NCI-H1417 (cell line): ENCODE measurements at places on chromosomes 1 and 21.

GRCh38 chr1:220825819-220826551, 39.3 kb downstream of the MTARC1 start:
- DNase-seq, result no peak

DNA sequence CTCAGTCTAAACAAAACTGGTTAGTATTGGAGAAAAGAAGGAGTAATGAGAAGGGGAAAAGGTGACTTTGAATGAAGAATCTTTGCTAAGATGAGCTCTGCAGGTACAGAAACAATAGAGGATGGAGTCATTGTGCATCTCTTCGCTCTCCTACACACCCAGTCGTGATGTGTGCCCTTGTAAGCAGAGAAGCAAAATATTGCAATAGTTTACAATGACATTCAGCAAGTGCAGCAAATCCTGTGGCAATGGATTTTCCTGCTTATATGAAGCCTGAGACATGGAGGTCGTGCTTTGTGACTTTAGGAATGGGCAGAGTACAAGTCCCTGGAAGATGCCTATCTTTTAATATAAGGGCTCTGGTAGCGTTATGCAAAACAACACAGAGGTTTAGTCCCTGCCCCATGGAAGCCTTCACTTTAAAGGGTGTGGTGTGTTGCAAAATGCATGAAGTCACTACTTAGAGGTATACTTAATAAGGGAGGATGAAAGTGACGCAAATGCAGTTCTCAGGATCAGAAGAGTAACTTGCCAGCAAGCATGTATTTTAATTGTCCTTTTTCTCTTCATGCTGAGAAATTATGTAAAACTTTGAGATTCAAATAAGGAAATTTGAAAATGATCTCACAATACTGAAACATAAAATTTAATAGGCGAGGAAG, 88.0 kb upstream of the IVNS1ABP start:
- no peak for DNase-seq

- DNase-seq, result peak; percentile 78
Measured at GRCh38 chr21:29299916-29300806, 1.4 kb downstream of the BACH1 start.

DNA sequence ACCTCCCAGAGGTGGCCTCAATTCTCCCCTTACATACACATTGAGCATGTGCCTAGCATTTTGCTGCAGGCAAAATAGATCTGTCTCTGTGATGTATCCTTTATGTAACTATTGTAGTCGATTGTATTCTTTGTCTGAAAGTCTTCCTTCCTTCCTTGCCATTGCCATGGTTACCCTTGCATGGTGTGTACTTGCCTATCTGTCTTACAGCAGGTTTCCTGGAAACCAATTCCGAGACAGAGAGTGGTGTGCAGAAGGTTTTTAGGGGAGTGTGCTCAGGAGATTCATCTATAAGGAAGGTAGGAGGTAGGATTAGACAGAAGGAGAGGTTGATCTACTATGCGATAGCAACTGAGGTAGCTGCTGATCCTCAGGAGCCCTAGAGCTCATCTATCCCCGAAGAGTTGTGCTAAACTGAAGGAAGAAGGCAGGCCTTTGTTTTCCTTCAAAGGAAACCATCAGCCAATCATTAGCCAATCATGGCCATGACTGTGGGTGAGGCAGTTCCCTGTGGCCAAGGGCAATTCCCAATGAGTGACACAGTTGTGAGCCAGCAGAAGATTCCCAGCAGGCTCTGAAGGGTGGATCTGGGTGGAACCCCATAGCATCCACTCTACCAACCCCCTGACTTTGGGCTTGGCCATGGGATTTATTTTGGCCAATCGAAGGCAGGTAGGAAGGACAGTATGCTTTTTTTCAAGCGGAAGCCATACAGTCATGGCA, 15.0 kb downstream of the CITED4 start:
- DNase-seq, result no peak

DNA sequence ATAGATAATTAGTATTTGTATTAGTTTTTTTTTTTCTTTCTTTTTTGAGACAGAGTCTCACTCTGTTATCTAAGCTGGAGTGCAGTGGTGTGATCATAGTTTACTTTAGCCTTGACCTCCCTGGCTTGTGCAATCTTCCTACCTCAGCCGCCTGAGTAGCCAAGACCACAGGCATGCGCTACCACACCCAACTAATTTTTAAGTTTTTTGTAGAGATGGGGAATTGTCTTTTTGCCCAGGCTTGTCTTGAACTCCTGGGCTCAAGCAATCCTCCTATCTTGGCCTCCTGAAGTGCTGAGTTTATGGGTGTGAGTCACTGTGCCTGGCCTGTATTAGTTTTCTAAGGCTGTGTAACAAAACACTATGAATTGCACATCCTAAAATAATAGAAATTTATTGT, 58.3 kb downstream of the MSH4 start:
- no peak for DNase-seq

DNA sequence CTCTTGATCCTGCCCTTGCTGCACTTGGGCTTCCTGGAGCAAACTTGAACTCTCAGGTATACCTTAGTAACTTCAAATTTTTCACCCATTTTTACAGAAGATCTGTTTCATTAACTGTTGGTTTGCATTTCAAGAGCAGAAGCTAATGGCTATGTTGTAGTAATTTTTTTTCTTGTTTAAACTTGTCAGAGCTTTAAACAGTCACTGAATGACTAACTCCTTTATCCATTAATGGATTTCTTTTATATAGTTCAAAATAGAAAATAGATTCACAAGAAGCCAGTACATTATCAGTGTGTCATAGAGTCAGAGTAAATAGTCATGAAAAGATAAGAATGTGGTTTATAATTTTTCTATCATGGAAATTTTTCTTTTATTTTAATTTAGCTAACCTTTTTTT, 13.6 kb downstream of the SRSF11 start:
- DNase-seq, result no peak

GRCh38 chr1:234699795-234700665, 90.1 kb upstream of the IRF2BP2 start:
- no peak for DNase-seq

DNA sequence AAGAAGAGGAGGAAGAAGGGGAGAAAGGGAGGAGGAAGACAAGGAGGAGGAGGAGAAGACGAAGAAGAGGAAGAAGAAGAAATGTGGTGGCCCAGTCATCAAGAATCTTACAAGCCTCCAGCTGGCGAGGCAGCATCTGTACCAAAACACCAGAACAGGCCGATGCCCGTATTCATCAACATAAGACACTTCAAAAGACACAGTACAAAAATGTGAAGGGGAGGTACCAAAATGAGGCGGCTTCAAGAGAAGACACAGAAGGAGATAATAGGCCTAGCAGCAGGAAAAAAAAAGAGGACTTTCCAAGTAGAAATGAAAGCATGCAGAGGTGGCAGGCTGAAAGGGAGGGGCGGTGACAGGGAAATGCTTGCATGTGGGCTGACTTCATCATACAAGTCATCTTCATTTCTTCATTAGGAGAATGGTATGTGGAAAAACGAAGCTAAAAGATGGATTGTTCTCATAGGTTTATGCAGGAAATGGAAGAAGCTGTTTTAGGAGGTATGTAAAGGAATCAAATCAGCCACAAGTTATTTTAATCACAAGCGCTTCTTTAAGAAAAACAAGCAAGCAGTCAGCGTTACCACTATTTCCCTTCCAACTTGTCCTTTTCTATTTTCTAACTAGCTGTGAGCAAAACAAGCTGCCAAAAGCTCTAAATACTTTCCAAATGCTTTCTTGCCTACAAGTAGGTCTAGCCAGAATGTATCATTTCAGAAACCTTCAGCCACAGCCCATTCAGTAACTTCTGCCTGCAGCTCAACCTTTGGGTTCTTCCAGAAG, 192.3 kb downstream of the SLC45A1 start:
- DNase-seq, result no peak

- no peak for DNase-seq
Measured at GRCh38 chr1:113946112-113946511, 17.0 kb downstream of the HIPK1 start.

DNA sequence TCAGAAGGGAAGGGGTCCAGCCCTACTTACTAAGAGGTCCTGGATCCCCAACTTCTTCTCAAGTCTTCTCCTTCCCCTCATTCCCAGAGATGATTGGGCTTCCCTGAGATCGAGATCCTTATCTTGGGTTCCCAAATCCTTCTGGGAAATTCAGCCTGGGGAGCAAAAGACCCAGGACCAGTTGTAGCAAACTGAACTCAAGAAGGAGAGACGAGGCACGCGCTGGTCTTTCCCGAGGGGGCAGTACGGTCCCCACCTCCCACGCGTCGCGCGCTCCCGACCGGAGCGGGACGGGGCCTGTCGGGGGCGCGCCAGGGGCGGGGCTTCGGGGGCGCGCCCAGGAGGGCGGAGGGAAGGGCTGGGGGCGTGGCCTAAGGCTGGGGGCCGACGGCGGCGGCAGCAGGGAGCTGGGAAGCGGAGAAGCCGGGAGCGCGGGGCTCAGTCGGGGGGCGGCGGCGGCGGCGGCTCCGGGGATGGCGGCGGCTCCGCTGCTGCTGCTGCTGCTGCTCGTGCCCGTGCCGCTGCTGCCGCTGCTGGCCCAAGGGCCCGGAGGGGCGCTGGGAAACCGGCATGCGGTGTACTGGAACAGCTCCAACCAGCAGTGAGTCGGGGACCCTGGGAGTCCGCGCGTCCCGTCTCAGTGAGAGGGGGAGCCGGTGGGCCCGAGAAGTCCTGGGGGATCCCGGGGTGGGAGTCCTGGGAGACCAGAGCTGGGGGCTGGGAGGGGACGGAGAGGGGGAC, at the start of gene EFNA3:
Gene EFNA3, plus strand, starts transcription at position 369 of the 741 bp plus-strand sequence. Its CDS starts 105 bp downstream, at position 474.
- DNase-seq, result peak; percentile 81

DNA sequence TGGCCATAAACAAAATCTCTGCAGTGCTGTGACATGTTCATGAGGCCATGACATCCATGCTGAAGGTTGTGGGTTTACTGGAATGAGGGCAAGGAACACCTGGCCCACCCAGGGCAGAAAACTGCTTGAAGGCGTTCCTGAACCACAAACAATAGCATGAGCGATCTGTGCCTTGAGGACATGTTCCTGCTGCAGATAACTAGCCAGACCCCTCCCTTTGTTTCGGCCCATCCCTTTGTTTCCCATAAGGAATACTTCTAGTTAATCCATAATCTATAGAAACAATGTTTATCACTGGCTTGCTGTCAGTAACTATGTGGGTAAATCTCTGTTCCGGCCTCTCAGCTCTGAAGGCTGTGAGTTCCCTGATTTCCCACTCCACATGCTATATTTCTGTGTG, 28.9 kb upstream of the ABCD3 start:
- DNase-seq, result no peak

- DNase-seq, result no peak
Measured at GRCh38 chr1:177239792-177240191, 69.0 kb downstream of the BRINP2 start.

DNA sequence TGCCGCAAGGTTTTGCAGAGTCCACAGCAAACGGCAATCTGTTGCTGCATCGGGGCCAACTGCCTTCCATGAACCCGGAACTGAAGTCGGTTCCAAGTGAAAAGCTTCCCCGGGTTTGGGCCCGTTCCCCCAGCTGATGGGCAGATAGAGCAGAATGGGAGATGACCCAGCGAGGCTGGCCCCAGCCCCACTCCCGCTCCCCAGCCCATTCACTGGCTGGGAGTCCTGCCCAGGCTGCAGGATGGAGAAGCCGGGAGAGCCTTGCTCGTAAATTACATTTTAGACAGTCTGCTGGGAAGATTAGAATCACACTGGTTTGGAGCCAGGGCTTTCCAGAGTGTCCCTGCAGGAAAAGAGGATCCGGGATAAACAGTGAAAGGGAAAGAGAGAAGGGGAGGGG, 31.6 kb upstream of the PAX7 start:
- DNase-seq, result no peak

GRCh38 chr1:32052887-32053286, 19.9 kb upstream of the TMEM39B start:
- DNase-seq, result no peak

- DNase-seq, result no peak
Measured at GRCh38 chr1:3545363-3546047, 65.8 kb downstream of the MEGF6 start.

GRCh38 chr1:227789084-227790033, 26.1 kb upstream of the PRSS38 start:
- no peak for DNase-seq

DNA sequence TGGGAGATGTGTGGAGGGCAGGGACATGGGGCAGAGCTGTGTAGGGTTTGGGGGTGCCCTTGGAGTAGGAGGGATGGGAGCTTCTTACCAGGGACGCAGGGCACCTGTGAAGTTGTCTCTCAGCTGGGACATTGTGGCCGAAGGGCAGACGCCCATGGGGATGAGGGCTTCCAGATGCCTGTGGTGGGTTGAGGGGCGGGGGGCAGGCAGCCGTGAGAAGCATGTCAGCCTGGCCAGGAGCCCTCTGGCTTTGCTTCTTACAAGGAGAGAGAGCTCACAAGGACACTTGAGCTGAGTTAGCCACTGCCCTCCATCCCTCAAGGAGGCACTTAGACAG, 8.5 kb downstream of the A3GALT2 start:
- no peak for DNase-seq

DNA sequence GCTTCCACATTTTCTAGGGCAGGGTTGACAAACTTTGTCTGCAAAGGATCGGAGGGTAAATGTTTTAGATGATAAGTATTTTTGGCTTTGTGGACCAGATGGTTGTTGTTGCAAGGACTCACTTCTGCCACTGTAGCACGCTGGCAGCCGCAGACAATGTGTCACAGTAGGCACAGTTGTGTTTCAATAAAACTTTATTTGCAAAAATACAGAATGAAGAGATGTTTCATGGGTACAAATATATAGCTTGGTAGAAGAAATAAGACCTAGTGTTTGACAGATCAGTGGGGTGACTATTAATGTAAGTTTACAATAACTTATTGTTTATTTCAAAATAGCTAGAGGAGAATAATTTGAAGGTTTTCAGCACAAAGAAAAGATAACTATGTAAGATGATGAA, 127.8 kb downstream of the GRIK3 start:
- no peak for DNase-seq

DNA sequence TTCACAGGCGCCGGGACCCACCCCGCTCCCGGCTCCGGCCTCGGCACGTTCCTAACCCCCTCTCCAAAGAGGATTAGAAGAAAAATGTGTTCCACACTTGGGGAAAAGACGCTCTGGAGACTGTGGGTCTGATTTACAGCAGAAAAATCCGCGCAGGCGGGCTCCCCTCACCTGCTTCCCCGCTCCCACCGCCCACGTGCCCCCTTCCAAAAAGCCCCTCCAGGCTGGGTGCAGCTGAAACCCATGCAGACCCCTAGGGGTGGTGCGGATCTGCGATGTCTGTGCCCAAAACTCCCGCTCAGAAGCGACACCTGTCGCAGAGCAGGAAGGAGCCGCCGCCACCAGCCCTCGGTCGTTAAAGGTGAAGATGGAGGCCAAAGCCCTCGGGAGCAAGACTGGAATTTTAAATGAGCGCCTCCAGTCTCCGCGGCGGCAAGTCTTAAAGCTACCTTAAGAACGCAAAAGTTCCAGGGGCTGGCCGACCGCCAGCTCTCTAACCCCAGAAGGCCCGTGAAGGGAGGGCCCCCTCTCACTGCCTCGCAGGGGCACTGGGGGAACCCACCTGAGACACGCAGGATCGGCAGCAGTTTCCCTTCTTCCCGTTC, 688 bp upstream of the CHD5 start:
- DNase-seq, result peak; percentile 15

DNA sequence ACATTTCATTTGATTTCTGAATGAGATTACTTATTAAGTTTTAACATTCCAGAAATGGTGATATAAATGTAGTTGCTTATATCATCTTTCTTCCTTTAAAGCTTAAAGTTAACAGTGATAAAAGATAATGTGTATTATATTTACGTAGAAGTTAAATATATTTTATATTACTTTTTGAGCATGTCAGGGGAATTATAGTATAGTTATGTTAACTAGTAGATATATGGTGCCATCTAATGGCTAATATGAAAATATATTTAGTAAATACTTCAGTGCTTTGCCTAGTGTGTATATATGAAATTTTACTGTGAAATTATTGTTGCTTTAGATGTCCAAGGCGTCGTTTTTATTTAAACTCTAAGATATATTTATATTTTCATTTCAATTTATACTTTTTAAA, 51.5 kb downstream of the SYT14 start:
- peak; percentile 47 for DNase-seq

- no peak for DNase-seq
Measured at GRCh38 chr1:85583611-85584263, 3.2 kb downstream of the CCN1 start.
